Activated T-cell treated with anti-CD3 and anti-CD28 coated beads, Interleukin-2, amount 50 U/mL, for 72 hours (primary cell): ENCODE measurements at places on chromosomes 2 and 18.

DNA sequence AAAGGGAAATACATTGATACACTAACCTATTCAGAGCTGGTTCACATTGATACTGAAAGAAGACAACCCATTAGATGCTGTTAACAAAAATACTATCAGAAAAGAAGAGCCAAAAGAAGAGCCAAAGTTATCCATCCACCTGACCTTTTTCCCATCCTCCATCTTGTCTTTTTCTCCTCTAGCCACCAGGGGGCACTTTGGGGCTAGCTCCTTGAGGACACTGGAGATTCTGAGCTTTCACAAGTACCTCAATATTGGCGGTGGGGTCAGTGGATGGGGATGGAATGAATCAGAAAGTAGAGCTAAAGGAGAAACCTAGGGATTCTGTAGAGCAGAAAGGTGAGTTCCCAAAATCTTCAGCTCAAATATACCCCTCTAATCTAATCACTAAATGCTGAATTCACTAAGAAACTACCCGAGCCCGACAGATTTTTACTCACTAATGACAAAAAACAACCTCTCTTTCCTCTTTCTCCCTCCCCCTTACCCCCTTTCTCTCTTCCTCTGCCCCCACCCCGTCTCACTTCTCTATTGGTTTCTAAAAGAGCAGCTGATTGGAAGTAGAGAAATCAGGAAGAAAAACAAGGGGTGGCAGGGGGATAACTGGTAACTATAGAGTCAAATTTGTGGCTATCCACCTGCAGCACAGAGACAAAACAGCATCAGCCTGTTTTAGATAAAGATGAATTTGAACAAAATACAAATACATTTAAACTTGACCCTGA lies 203.3 kb downstream of the TCF4 start:
- no peaks in the 10 kb centered on the region for H3K4me1 ChIP-seq
- H3K4me3 ChIP-seq, result no peak overlapping the region
- H3K27ac ChIP-seq, result no peak overlapping the region
- no peaks in the 10 kb centered on the region for H3K36me3 ChIP-seq

GRCh38 chr2:109421642-109422041 lies 192.1 kb downstream of the SEPTIN10 start:
- H3K4me1 ChIP-seq, result no peaks in the 10 kb centered on the region
- H3K27ac ChIP-seq, result no peak overlapping the region
- no peak overlapping the region for H3K4me3 ChIP-seq

GRCh38 chr2:206692971-206693370 lies 25.2 kb downstream of the DYTN start:
- no peaks in the 10 kb centered on the region for H3K36me3 ChIP-seq
- DNase-seq, result no peak
- H3K4me3 ChIP-seq, result no peak overlapping the region
- no peaks in the 10 kb centered on the region for H3K27me3 ChIP-seq

DNA sequence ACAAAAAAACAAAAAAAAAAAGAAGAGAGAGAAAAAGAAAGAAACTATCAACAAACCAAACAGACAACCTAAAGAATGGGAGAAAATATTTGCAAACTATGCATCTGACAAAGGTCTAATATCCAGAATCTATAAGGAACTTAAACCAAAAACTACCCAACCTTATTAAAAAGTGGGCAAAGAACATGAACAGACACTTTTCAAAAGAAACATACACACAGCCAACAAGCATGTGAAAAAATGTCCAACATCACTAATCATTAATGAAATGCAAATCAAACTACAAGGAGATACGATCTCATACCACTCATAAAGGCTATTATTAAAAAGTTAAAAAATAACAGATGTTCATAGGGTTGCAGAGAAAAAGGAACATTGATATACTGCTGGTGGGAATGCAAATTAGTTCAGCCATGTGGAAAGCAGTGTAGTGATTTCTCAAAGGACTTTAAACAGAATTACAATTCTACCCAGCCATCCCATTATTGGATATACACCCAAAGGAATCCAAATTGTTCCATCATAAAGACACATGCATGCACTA lies 7.2 kb upstream of the POLE4 start:
- H3K4me3 ChIP-seq, result no peak overlapping the region
- H3K27me3 ChIP-seq, result no peaks in the 10 kb centered on the region
- H3K4me1 ChIP-seq, result peaks cover 11% of the 10 kb centered on the region
- H3K36me3 ChIP-seq, result peaks cover 3% of the 10 kb centered on the region
- H3K27ac ChIP-seq, result no peak overlapping the region
